ENCODE measurements at places on chromosomes 5 and 9. TPM values are rescaled to one million over a fixed set of nuclear protein-coding genes. Genes with fewer than 3 reads are reported as not detected.

Gene CCDC192
- total RNA-seq, result not detected

- DNase-seq, result no peak
Observed at GRCh38 chr5:147906326-147907095, at the start of gene C5orf46. Gene C5orf46, minus strand, starts transcription at chr5:147906538. Its CDS starts 37 bp downstream, at chr5:147906501.

GRCh38 chr9:33429256-33429985 is 18.0 kb downstream of the AQP3 start:
- no peak for DNase-seq

Gene HSPB3
- total RNA-seq, result 0.17 TPM

DNA sequence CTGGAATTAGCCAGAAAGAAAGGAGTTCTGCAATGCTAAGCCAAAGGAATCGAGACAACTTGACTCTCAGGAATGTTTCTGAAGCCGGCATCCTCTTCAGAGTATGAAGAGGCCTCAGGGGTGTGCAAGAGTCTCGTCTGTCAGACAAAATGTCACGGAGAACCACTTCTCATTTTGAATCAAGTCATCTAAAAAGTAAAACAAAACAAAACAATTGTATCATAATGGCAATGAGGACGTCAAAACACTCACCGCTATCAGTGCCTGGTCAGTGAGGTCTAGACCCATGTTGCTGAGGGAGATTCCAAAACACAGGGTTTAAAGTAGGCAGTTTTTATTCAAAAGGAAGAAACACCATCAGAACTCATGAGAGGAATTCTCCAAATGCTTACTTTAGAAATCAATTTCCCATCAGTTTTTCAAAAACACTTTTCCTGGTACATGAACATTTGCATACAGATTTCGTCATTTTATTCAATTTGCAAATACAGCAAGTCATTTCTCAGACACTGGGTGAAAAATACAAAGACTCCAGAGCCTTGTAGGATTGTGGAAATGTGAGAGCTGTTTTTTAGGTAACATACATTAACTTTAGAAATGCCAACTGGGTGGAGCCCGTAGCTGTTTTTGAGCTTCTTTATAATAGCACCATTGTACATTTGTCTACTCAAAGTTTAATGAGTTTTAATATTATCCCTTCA is 89.5 kb upstream of the MAP3K1 start:
- no peak for DNase-seq

DNA sequence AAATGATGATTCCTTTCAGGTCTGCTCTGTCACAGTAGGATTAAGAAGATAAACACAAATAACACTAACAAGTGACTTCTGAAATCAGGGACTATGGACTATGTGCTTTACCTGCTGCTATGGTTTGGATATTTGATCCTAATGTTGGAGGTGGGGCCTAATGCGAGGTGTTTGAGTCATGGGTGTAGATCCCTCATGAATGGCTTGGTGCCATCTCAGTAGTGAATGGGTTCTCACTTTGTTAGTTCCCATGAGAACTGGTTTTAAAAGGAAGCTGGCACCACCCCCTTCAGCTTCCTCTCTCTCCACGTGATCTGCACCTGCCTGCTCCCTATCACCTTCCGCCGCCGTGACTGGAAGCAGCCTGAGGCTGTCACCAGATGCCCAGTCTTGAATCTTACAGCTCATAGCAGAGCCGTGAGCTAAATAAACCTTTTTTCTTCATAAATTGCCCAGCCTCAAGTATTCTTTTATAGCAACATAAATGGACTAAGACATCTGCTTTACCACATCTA is 3.3 kb downstream of the PPIC start:
- DNase-seq, result no peak

Gene BAAT
- 167 TPM for total RNA-seq
